ENCODE measurements at places on chromosomes 7 and 10.

- no peak for DNase-seq
Observed at GRCh38 chr10:60463746-60464145, 74.1 kb upstream of the ANK3 start.

- no peak for DNase-seq
Observed at GRCh38 chr10:75487087-75487754, 55.8 kb downstream of the LRMDA start.

DNA sequence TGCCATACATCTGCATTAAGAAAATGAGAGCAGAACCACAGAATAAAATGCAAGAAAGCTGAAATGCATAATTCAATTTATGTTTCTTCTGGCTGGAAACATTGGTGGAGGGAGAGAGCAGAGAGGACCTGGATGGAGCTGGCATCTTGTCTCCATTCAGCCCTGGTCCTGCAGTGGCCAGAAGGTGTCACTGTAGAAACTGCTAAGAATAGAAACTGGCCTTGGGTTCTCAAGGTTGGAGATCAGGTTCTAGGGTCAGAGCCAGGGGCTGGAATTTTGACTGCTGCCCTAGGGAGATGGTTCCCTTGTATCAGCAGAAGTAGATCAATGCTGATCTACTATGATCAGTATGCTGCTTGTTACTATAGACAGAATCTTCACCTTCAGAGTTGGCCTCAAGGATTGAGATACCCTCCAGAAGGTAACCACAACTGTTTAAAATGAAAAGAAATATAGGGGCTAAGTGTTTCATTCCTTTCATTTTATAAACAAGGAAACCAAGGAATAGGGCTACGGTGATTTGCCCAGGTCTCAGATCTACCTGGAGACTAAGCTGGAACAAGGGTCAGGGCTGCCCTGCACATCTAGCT, 13.1 kb downstream of the TAS2R41 start:
- DNase-seq, result no peak

- no peak for DNase-seq
Observed at GRCh38 chr7:26443751-26444150, 152.1 kb downstream of the SNX10 start.

- no peak for DNase-seq
Observed at GRCh38 chr7:79862447-79863210, 272.0 kb upstream of the GNAI1 start.

GRCh38 chr7:116584721-116585120, 59.9 kb downstream of the CAV1 start:
- no peak for DNase-seq

- no peak for DNase-seq
Observed at GRCh38 chr7:6502886-6503285, 48.4 kb downstream of the GRID2IP start.

GRCh38 chr7:106276513-106276912, 8.3 kb downstream of the NAMPT start:
- no peak for DNase-seq

GRCh38 chr7:104791080-104791479, 222.9 kb upstream of the KMT2E start:
- DNase-seq, result no peak

- DNase-seq, result no peak
Observed at GRCh38 chr7:75987026-75987804, 7.2 kb downstream of the TMEM120A start.

DNA sequence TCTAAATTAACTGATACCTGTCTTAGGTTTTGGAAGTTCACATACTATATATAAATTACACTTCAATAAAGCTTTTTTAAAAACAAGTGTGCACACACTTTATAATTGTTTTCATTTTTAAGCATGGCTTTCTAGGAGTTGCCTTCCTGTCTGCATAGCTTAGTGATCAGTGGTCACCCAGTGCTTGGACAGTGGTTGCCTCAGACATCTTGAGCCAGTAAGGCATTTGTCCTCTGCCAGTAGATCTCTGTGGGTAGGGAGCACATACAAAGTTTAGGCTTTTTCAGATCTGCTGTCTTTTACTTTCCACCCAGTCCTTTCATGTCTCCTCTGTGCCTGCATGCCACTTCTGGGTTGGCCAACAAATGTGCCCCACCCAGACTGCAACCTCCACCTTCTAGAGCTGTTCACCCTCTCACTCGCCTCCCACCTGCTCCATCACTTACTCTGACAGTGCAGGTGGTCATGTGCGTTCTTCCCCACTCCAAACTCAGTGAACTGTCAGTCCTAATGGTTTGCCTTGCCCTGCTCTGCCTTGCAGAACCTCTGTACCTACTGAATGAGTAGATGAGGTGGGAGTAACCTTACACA, 31.7 kb downstream of the TPST1 start:
- DNase-seq, result no peak

DNA sequence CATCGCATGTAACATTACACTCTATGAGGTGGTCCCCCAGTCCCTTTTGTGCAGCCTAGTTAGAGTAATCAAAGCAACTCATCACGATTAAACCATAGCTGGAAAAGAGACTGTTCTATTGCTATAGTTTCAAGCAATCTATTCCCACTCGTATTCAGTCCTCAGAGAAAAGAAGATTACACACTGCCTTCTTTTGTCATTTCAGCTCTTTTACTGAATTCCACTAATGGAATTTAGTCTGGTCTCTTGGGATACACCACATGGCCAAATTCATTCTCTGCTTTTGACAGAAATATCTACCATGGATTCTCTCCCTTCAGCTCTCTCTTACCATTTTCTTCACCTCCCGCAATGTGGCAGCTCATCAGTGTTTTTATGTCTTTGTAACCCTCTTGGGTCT, 108.9 kb upstream of the HDAC9 start:
- no peak for DNase-seq

DNA sequence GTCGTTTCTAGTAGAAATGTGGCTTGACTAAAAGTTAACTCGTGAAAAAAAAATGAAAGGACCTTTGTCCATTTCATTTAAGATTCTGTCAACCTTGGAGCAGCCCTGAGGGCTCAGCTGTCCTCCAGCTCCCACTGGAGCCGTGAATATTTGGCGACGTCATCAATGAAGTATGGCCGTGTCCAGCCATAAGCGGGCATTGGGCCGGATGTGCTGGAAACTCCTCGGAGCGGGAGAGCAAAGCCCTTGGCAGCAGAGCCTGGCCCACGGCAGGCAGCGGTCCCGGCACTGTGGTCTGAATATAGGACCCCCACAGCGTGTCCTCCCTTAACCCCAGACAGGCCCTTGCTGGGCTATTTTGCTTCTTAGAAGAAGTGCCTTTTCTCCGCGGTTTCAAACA, 50.0 kb downstream of the JAKMIP3 start:
- DNase-seq, result no peak

DNA sequence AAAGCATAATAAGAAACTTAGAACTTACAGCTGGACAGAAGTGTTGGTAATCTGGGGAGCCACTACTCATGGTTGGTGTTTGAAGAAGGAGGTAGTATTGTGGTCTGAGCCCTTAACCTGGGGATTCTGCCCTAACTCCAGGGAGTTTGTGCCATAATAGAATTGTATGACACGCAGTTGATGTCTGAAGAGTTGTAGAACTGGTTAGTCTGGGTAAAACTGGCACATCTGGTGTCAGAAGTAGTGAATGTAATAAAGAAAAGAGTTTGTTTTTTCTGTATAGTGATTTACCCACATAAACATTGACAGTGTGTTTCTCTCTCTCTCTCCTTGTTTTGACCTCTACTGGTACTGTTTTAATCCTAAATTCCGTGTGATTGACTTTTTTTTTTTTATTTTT, 448.1 kb upstream of the SEMA3D start:
- DNase-seq, result no peak

DNA sequence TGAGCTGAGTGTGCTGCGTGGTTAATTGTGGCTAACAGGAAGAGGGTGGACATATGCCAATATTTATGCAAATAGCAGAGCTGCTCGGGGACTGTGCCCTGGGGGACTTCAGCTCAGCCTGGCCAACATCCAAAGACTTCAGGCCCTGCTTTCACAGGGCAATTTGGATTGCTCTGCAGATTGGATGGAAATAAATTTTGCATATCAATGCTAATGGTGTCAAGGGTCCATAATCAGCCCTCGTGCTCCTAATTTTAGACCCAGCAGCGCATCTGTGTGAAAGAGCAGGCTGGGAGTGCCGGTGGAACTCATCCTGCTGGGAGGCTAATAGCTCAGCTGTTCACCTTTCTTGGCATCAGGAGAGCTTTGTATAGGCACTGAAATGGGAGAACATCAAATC, 270.1 kb downstream of the TCERG1L start:
- no peak for DNase-seq

DNA sequence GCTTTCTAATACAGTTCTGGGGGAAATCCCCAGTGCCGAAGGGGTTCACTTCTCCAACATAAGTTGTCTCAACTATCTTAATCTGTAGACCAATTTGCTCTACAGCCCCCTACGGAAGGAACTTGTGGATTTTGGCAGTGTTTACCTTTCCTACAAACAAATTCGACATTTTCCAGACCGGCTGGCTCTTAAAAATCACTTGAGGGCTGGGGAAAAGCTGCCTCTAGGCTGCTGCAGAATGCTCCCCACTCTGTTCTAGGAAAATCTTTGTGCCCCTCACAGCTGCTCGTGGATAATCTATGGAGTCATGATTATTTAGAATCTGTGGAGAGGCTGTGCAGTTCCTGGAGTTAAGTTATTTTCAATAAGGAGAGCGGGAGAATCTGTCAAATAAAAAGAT, 474.6 kb upstream of the FZD8 start:
- no peak for DNase-seq

- no peak for DNase-seq
Observed at GRCh38 chr7:3911685-3912084, 610.6 kb downstream of the SDK1 start.

DNA sequence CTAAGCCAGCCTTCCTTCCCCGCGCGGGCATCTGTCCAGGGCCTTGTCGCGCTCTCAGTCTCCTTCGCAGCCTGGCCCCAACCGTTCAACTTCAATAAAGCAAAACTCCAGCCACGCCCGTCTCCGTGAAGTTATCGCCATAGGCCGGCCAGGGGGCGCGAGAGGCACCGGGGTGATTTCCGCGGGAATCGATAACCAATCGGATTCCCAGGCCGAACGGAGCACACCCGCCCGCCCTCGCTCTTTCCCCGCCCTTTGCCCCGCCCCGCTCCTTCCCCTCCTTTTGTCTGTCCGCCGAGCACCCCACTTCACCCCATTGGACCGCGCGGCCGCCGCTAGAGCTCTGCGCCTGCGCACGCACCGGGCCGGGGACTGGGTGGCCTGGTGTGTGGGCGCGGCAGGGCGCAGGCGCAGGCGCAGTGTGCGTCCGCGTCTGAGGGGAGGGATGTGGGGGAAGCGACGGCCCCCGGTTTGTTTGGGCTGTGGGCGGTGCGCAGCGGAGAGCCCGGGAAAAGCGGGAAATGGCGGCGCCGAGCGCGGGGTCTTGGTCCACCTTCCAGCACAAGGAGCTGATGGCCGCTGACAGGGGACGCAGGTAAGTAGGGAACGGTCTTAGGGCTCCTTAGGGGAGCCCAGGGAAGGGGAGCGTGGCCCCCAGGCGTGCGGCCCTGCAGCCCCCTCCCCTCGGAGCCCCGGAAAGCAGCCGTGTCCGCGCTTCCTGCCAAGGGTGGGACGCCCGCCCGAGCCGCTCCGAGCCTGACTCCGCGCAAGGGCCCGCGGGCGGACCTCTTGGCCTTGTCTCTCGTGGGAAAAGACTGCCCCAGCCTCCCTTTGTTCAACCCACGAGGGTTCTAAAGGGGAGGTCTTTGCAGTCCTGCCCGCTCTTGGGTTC, at the start of gene CASP2:
TSS of gene CASP2 (plus strand) at position 417 of the 892 bp plus-strand sequence. CDS start at position 522, 105 bp downstream.
- DNase-seq, result peak; percentile 99

DNA sequence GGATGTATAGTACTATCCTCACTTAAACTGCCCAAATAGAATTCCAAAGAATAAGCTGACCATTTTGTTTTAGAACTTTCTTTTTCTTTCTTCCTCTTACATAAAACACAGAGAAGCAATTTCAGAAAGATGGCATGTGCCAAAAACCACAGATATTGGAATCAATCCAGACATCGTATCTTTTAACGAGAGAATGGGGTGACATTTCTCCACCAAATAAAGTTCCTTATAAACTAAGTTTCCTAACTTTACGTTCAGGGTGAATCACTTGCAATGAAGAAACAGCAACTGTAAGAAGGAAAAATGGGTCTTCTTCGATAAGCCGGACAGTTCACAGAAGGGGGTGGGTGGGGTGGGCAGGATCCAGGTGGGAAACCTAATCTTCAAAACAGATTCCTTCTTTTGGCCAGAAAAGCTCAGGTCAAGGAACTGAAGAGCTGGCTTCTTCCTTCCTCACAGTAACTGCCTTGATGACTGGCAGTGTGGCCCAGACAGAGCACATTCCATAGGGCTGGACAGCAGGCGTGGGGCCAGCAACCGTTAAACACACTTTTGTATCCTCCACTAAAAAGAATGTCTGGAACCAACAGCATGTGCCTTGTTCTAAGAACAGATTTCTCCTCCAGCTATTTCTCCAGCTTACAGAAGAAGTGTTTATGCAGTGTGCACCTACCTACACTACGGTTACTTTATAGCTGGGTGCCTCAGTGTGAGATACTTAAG, 31.5 kb downstream of the CREB3L2 start:
- DNase-seq, result no peak

GRCh38 chr7:130356121-130356875, 11.7 kb downstream of the CPA5 start:
- no peak for DNase-seq

DNA sequence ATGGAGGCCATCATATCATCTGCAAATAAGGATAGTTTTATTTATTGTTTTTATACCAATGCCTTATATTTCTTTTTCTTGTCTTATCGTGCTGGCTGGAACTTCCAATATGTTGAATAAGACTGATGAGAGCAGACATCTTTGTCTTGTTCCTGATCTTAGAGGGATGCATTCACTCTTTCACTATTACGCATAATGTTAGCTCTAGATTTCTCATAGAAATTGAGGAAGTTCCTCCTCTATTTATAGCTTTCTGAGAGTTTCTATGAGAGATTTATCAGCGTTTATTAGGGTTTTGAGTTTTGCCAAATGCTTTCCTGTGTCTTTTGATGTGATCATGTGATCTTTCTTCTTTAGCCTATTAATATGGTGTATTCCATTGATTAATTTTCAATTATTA, 49.3 kb downstream of the COL28A1 start:
- DNase-seq, result no peak

GRCh38 chr10:78905957-78906308, 162.8 kb upstream of the ZMIZ1 start:
- no peak for DNase-seq

GRCh38 chr10:73850863-73851461, 23.4 kb downstream of the CAMK2G start:
- no peak for DNase-seq

- no peak for DNase-seq
Observed at GRCh38 chr7:117172283-117172682, 150.6 kb downstream of the WNT2 start.

DNA sequence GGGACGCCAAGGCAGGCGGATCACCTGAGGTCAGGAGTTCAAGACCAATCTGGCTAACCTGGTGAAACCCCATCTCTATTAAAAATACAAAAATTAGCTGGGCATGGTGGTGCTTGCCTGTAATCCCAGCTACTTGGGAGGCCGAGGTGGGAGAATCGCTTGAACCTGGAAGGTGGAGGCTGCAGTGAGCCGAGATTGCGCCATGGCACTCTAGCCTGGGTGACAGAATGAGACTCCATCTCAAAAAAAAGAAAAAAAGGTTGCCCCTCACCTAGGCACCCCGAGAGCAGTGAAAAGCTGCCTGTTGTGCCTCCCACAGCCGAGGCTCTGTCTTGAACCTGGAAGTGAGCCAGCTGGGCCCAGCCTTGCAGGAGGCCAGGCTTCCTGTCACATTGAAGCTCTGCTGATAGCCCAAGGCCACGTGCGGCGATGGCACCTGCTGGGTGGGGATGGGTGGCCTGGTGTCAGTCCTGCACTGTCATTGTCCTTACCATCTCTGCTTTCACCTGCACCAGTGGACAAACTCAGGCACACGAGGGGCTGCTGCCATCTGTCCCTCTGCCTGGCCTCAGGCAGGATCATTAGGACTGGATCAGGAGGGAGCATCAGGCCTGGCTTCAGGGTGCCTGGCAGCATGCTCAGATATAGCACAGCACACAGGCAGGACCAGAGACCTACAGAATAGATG, 37.8 kb downstream of the DNAJB12 start:
- no peak for DNase-seq
